ENCODE measurements at places on chromosomes 12 and 14. TPM values are rescaled to one million over a fixed set of nuclear protein-coding genes. Genes with fewer than 3 reads are reported as not detected.

The ITPK1 gene
- 9.0 TPM for total RNA-seq

The KRT79 gene
- not detected for total RNA-seq

The IL26 gene
- total RNA-seq: not detected

The SP1 gene
- 28.4 TPM for total RNA-seq
